Renal cortex interstitium (tissue), 15 donors: ENCODE measurements at places on chromosomes 2 and 18. TPM values are rescaled to one million over a fixed set of nuclear protein-coding genes. Genes with fewer than 3 reads are reported as not detected.

DNA sequence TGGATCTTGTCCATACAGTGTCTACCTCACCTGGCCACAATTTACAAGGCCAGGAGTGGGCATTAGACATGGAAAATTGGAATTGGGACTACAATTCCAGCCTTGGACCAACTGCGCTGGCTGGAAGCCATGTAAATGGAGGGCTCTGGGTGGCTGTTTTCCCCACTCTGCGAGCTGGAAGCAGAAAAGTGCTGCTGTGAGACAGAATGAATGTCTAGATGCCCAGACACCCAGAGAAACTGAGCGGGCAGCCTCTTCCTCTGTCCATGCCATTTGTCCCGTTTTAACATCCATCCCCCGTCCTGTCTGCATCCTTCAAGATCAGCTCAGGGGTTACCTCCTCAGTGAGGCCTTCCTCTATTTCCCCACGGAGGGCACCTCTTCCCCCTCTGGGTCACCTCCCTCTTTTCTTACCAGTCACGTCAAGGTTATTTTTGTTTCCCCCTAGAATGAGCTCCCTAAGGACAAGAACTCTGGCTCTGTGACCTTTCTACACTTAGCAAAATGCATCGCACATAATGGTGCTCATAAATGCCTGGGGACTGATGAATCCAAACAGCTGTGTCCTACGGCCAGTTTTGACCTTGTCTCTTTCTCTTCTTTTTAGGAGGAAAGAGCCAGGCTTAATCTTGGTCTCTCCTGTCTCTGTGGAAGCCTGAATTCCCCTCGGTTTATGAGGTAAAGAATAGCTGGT is 41.2 kb downstream of the MCFD2 start:
- DNase-seq = no peak

DNA sequence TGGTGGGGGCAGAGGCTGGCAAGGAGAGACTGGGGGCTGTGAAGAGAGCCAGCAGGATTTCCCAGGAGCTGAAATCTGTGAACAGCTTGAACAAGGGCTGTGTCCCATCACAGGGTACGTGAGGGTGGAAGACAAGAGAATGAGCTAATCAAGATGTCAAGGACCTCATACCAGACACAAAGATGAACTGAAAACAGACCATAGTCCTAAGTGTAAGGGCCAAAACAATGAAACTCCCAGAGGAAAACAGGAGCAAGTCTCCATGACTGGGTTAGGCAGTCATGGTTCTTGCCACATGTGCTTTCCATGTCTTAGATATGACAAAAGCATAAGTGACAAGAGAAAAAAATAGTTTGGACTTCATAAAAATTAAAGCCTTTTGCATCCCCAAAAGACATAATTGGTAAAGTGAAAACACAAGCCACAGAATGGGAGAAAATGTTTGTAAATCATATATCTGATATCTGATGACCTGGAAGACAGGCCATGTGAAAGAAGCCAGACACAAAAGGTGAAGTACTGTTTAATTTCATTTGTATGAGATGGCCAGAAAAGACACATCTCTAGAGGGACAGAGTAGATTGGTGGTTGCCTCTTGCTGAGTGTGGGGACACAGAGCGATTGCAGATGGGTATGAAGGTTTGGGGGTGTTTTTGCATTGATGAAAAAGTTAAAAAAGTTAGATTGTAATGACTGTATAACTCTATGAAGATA is 67.6 kb downstream of the FHOD3 start:
- no peak for DNase-seq

Gene MAP3K19
- 0.42 TPM for polyA plus RNA-seq

DNA sequence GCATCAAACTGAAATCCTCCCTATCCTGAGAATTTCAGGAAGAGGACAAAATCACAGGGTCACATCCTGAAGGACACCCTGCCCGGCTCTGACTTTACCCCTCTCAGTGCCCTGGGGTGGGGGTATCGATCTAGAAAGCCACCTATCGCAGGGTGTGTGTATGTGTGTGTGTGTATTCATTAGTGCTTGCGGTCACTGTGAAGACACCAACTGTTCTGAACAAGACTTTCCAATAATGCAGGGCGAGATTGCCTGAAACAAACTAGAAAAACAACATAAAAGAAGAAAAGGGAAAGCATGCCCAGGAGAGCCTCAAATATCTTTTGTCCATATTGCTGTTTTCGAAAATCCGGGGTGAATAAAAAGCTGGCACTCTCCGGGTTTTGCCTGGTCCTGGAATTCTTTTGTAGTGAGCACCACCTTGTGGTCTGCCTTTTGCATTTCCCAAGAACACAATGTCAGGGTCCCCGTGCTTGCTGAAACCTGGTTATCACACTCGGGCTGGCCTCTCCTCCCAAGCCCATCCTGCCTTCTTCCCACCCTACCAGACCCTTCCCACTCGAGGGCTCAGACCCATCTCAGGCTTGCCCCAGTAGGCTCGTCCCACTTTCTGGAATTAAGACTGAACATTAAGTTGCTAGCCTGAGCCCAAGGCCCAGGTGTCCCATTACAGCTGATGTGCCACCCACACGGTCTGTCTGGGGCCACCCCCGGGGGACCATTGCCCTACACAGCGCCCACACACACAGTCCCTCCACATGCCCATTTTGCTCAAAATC is 25.0 kb upstream of the COPS8 start:
- no peak for DNase-seq

- DNase-seq = no peak
These were observed 43.6 kb upstream of the IHH start for GRCh38 chr2:219104107-219105035.
